ENCODE measurements at places on chromosomes 2 and 18. TPM values are rescaled to one million over a fixed set of nuclear protein-coding genes. Genes with fewer than 3 reads are reported as not detected.

The UGT1A10 gene
- not detected for total RNA-seq

The PLGLB2 gene
- total RNA-seq, result 5.2 TPM

The NTSR2 gene
- total RNA-seq, result not detected

The CPSF3 gene
- total RNA-seq, result 56.2 TPM

The FHOD3 gene
- not detected for total RNA-seq

All from T-helper 2 cell treated with Interferon-gamma antibody and Interleukin-4, amounts not matched to agents 100 ng/mL and 5 ng/mL, for 36 hours (primary cell).